ENCODE measurements at places on chromosomes 7 and 10. TPM values are rescaled to one million over a fixed set of nuclear protein-coding genes. Genes with fewer than 3 reads are reported as not detected.

The GPR158 gene
- total RNA-seq, result 0.07 TPM

DNA sequence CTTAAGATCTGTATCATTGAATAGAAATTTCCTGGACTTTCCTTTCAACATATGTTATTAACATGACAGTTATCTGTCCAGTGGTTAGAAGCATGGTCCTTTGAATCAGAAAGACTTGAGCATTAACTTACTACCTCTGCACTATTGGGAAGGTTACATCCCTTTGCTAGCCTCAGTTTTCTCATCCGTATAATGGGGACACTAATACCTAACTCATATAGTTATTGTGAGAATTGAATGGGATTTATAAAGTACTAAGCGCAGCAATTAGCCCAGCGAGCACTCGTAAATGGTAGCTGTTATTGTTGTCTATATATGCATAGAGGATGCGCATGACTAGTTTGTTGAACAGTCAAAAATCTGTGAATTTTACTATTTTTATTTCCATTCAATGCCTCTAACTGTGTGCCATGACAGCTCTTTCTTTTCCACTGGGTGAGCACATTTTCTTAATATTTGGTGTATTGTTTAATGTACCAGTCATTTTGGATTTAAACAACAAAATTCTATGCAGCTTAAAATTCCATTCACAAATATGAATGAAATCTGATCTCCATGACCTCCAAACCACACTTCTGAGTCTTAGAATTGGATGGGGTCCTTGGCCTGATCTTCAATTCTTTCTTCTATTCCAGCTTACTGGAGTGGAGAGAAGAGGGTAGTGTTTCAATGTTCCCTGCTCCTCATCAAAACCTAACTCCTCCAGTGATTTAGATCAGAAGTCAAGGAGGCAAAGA lies 65.0 kb downstream of the CACNB2 start:
- DNase-seq, result no peak

- DNase-seq, result no peak
Observed at GRCh38 chr7:36661135-36661840, 63.0 kb downstream of the AOAH start.

The OR2A1 gene
- total RNA-seq, result 3.8 TPM

The AZGP1 gene
- total RNA-seq, result not detected

The C7orf25 gene
- total RNA-seq, result 5.9 TPM

DNA sequence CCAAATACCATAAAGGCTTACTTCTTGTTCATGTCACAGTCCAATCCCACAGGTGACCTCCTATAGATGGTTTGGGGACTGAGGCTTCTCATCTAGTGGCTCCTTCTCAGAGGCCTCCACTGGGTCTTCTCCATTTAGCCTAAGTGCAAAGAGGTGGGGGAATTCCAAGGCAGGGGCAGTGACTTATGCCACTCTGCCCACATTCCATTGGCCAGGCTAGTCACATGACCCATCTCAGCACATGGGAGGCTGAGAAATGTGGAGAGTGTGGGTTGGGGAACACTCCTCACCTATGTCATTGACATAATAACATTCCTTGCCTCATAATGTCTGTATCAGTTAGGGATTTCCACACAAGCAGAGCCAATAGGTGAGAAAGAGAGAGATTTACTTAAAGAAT lies 104.3 kb upstream of the PLXNA4 start:
- no peak for DNase-seq

The GHRHR gene
- not detected for total RNA-seq

All from uterus (tissue), 4 donors.